ENCODE measurements at places on chromosomes 16 and 17.

DNA sequence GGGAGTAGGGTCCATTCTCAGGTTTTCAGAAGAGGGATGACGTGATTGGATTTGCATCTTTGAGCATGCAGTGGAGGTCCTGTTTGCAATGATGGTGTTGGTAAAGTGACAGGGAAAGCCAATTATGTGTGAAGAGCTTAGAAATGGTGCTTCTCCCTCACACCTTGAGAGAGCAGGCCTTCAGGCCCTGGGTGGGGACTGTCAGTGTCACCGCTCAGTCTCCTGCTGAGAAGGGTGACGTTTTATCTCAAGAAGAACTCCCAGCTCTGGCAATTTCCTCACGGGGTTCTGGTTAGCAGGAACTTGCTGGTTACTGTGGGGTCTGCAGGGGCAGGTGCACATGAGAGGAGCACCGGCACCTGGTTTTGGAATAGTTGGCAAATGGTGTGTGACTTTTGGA lies 11.2 kb downstream of the PLCG2 start:
- DNase-seq: no peak

GRCh38 chr16:88798772-88799455 lies 4.7 kb upstream of the CDT1 start:
- DNase-seq: no peak

DNA sequence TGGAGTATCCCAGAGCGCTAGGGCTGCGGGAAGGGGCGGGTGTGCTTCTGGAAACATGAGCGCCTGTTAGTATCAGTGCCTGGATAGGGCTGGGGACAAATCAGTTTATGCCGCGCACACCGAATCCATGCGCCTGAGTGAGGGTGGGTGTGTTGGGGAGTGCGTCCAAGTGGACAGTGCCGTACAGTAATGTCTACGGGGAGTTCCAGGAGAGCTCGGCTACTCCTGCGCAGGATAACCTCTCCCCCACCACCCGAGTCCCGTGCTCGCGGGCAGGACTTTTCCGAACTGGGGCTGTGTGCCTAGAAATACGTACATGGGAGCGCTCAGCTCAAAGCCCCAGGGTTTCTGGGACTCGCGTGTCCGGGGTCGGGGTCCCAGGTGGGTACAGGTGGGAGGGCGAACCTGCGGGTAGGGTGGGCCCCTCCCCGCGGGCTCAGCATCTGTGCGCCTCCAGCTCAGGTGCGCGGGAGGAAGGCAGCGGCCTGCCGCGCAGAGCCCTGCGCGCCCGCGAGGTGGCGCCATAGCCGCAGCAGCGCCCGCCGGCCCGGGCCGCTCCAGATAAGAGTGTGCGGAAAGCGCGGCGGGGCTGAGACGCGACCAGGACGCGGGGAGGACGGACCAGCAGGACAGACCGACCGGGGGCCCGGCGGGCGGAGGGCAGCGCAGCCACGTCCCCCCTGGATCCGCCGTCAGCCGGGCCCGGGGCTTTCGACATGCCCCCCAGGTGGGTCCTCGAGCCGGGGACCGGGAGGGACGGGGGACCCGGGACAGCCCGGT lies at the start of gene HIC1:
HIC1 (plus strand) TSS at position 592 of the 780 bp plus-strand sequence. CDS start 1,588 bp downstream, outside the sequence.
- DNase-seq: peak; percentile 84

DNA sequence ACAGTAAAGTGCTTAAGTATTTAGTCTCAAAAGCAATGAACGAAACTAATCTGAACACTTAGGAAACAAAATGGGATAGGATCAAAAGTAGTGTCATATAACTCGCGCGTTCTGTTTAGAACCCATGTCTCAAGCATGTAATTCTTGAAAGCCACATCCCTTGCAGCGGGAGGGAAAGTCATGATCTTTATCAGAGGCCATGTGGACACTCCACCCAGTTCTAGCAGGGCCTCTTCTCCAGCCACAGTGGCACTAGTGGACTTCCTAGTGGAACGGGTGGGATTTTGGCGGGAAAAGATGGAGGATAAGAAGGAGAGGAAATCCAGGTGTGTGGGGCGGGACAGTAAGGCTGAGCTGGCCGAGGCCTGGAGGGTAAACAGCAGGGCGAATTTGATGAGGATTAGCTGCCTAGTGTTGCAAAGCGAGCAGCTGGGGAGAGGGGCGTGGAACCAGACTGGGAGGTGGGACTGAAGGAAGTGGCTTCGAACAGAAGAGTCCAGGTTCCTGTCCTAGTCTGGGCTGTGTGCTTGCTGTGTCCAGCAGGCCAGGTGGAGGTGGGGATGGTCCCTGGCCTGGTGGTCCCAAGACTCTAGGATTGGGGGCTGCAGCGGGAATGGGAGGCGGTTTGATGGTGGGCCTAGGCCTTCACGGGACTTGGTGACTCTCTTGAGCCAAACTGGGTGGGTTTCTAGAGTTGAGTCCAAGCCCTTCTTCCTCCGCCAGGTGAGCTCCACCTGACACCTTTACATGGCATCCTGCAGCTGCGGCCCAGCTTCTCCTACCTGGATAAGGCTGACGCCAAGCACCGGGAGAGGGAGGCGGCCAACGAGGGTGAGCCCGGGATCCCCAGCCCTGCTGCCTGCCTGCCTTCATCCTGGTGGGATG lies 15.9 kb downstream of the POLR3E start:
- no peak for DNase-seq

DNA sequence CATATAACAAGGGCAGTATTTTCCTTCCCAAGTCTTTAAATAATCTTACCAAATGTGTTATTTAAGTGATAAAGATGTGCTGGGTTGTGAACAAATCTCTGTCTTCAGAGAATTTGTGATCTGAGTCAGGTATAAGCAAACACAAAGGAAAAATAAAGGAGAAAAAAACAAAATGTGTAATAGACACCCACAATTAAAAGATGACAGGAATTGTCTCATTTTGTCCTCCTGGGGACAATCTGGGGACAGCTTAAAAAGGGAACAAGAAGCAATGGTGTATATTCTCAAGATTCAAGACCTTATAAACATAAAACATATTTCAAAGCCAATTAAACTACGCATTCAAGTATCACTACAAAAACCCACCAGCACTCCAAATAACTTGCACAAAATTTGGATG lies 107.2 kb downstream of the TRIM37 start:
- DNase-seq: no peak

GRCh38 chr17:2710071-2710802 lies 1.3 kb downstream of the CLUH start:
- DNase-seq: no peak

DNA sequence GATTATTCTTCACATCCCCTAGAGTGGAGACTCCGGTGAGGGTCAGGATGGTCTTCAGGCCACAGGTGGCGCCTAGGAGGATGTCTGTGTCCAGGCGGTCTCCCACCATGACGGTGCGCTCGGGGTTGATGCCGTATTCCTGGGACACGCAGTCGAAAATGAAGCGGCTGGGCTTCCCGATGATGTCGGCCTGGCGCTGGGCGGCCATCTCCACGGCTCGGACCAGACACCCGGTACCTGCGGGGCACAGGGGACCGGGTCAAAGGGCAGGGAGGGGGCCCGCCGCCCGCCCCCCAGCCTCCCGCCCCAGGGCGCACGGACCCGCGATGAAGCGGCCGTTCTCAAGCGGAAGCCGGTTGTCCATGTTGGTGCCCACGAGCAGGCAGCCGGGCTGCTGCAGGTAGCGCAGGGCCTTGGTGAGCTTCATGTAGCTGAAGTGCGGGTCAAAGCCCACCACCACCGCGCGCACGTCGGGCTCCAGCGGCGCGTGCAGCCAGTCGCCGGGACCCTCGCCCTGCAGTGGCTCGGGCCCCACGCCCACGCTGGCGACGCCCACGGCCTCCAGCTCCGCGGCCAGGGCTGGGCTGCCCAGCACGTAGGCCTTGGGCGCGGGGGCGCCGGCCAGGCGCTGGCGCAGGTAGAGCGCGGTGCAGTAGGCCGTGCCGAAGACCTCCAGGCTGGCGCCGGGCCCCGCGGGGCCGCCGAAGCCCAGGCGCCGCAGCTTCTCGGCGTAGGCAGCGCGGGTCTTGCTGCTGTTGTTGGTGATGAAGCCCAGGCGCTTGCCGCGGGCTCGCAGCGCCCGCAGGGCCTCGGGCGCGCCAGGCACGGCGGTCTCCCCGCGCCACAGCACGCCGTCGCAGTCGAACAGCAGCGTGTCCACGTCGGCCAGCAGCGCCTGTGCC lies 572 bp downstream of the PGP start:
- no peak for DNase-seq

DNA sequence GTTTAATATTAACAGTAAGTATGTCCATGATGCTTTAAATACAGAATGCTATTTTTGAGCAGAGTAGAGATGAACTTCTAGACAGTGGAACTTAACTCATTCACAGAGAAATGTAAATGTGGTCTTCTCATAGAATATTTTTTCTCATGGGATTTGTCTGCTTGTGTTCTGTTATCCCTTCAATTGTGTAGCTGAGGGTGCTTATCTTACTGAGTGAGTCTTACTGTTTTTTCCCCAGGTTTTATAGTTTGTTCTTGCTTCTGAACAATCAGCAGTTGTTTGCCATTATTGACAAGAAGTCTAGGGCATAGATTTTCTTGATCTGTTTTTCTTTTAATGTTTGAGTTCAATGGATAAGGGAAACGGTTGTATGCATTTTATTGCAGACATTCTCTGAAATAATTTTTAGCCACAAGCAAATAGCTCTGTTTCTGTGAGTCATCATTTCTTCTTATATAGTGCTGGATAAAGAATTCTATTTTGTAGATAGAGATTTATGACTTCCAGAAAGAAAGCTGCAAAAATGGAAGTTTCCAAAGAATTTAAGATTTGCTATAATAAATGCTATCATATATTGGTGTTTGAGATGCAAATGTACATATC lies 60.5 kb downstream of the NF1 start:
- DNase-seq: no peak

DNA sequence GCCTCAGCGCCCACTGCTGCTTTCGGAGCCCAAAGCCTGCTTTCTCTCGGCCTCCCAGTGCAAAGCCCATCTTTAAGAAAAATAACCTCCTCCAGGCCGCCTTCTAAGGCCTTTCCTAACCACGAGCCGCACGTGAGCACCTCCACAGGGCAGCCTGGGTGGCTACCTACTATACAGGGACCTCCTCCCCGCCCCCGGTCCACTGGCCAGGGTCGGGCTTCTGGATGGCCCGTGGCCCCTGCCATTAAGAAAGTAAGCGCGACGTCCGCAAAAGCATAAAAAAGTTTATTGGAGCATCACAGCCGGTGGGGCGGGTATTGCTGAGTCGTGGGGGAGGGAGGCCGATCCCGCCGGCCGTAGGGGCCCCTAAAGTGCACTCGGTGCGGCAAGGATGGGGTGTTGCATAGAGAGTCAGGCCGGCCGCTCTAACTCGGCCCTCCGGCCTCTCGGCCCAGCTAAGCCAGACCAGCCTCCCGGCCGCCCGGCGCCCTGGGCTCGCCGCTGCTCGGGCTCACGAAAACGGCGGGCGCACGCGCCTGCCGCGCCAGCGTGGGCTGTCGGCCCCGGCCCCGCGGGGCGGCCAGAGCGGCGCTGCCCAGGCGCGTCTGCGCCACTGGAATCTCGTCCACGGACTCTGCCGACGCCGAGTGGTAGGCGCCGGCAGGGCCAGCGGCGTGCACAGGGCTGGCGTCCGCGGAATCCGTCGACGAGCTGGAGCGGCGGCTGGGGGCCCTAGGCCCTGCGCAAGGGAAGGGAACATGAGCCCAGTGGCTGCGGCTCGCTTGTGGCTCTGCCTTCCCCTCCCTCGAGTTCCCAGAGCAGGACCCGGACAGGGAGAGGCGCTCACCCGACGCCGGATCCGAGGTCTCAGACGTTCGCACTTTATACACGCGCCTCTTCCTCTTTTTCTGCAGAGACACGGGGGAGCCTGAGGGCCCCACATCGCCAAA lies 1.1 kb upstream of the TPPP3 start:
- no peak for DNase-seq

DNA sequence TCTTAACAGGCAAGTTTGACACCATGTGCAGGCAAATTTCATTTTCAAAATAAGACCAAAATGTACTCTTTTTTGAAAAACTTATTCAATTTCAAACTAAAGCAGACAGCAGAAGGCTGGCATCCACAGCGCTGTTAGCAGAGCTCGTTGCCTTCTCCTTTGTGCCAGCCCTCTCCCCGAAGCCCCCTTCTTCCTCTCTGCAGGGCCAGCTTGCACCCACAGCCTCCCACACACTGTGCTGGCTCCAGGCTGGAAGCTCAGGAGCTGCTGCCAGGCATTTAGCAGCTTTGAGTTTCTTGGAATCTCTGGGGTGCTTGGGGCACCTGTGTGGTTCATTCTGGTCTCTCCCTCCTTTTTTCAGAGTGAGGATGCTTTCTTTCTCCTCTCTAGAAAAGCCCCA lies 37.7 kb downstream of the GP2 start:
- DNase-seq: no peak

- no peak for DNase-seq
Measured at GRCh38 chr17:73039282-73039681, 53.2 kb downstream of the SLC39A11 start.

GRCh38 chr17:34252095-34252443 lies 3.0 kb upstream of the CCL2 start:
- DNase-seq: no peak

GRCh38 chr17:35371934-35372333 lies 1.5 kb downstream of the SLFN11 start:
- no peak for DNase-seq

DNA sequence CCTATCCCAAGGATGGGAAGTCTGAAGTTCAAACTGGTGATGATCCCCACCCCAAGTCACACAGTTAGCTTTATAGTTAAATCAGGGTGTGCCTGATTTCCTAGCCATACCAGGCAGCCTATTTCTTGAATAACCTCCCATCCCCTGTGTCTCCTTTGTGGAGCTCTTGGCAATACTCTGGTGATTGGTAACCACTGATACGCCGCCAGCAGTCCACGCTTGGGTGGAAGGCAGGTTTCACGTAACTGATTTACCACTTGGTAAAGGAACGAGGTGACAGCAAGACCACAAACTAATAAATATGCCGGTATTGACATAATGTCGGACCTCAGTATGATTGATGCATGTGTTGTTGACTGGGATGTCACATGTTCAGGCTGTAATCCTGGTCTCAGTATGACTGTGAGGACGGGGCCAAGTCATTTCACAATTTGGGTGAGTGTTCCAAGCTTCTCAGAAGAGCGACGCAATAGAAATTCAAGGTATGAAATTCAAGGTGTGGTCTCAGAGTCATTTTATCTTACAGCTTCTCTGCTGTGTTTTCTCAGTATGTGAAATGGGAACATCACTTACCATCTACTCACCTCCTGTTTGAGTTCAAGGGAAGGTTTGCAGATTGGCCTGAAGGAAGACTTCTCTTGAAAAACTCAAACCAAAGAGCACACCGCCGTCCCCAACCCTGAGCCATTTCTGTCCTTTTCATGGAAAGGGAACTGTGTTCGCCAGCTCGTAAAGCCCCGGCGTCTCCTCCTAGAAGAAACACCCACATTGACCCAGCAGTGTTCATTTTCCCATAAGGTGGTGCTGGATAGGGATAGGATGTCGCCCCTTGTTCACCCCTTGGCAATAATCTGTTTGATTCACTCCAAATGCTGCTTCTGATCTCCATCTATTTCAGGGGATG lies 678.9 kb downstream of the WWOX start:
- no peak for DNase-seq

DNA sequence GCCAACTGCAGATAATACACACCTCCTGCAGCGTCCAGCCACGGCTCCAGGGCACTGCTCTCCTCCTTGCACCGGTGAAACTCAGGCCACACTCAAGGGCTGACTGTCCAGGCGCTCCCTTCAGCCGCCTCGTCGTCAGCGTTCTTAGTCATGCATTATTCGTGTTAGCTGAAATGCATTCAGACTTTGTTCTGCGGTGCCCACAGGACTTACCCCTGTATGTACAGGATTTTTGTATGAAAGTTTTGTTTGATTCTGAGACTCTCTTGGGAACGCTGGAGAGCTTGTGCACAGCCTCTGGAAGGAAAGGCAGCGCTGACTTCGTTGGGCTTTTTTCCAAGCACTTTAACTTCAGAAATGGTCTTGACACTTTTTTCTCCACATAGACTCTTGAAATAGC lies 22.1 kb downstream of the CIBAR2 start:
- DNase-seq: no peak

GRCh38 chr17:67481808-67482207 lies 104.7 kb downstream of the PITPNC1 start:
- DNase-seq: no peak
